ENCODE measurements at places on chromosomes 6 and 20.

DNA sequence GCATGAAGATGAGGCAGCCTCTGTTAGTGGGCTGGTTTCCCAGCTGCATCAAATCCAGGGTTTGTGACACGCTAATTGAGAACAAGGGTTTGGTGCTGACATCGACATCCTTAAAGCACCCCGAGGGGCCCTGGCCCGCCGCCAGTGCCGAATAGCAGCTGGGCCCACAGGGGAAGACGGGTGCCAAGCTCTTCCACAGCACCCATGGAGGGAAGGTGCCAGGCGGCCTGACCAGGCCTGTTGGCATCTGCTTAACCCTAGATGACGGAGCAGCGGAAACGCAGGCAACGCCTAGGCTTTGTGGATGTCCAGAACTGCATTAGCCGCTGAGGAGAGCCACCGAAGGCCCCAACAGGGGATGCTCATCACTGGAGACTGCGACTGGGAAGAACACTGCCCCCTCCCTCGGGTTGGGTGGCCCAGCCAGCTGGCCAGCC, 16.0 kb downstream of the UQCC2 start:
- no peak for DNase-seq

- no peak for DNase-seq
Observed at GRCh38 chr6:83847179-83847578, 6.0 kb upstream of the RIPPLY2 start.

GRCh38 chr20:38591474-38592410, 9.9 kb upstream of the ARHGAP40 start:
- DNase-seq = no peak

GRCh38 chr6:75926293-75927168, 145.9 kb downstream of the IMPG1 start:
- DNase-seq = no peak

- no peak for DNase-seq
Observed at GRCh38 chr6:44742201-44742600, 354.7 kb downstream of the CDC5L start.

DNA sequence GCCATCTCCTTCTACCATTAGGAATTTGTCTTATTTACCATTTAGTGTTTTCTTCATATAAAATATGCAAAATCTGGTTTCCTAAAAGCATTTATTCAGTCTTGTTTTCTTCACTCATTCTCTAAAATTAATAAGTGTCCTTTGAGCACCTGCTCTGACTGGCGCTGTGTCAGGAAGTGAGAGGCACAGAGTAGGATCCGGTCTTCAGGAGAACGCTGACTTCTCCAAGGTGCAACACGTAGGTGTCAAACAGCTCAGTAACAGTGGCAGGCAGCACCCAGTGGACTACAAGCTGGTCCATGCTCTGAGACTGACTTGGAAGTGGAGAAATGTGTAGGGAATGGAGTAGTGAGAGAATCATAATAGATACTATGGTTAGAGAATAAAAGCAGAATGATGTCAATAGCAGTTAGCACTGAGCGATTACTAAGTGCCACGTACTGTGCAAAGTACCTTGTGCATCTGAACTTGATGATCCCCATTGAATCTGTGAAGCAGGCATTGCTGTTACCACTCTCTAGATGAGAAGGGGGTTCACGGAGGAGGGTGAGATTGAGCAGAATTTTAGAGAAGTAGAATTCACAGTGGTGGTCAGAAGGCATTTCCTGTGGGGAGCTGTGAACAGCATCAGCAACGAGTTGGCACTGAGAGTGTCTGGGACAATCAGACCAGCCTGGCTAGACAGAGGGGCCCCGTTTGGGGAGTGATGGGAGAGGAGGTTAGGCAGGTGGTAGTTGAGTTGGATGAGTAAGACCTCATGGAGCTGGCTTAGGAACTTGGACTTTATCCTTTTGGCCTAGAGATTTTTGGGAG, 569.8 kb downstream of the QKI start:
- no peak for DNase-seq

DNA sequence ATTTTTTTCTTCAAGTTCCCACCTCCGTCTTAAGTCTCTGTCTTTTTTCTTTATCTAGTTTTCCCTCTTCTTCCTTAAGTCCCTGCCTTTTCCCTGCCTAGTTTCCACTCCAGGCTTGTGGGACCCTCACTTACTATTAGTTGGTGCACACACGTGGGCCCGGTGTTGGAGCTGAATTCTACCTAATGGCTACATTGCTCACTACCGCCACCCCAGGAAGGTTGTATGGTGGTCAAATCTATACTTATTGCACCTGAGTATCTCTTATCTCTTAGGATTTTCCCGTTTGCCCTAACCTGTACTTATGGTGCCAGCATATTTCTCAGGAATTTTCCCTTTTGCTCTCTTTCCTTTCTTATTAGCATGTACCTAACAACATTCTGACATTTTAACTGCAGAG, 692.8 kb downstream of the EPM2A start:
- no peak for DNase-seq

- DNase-seq = no peak
Observed at GRCh38 chr6:24228681-24229255, 102.8 kb downstream of the NRSN1 start.

- DNase-seq = no peak
Observed at GRCh38 chr6:129189266-129189665, 306.3 kb downstream of the LAMA2 start.

Measured in stimulated activated CD8-positive, alpha-beta memory T cell treated with anti-CD3 and anti-CD28 coated beads, Interleukin-7, amount 100 ng/mL, for 1 hour (primary cell).